ENCODE measurements at places on chromosomes 4 and X. TPM values are rescaled to one million over a fixed set of nuclear protein-coding genes. Genes with fewer than 3 reads are reported as not detected.

DNA sequence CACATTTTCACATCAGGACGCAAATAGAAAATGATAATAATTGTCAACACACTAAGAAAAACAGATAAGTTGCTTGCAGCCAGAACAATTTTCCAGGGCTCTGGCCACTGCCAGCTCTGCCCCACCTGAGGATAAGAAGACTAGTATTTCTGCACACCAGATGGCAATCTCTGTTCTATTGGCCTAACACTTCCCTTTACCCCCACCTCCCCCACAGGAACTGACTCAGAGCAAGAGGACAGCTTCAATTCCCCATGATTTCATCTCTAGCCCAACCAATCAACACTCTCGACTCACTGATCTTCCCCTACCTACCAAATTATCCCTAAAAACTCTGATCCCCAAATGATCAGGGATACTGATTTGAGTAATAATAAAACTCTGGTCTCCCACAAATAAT, 164.0 kb downstream of the SMARCA1 start:
- DNase-seq, result no peak

GRCh38 chr4:8093587-8094274, 64.9 kb downstream of the ABLIM2 start:
- no peak for DNase-seq

DNA sequence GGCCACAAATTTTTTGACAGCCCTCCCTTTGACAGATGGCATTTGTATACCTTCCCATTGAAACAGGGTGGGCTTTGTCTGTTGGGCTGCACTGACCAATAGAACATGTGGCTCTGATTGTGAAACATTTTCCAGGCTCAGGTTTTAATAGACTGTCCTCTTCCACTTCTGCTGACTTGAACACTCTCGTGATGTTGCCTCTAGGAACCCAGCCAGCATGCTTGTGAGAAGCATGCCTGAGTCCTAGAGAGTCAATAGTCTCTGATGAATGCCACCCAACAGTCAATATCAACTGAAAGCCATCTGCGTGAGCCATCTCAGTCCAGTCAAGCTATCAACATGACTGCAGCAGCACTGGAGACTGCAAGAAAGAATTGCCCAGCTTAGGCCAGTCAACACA, 290.0 kb downstream of the SLC7A11 start:
- DNase-seq, result no peak

DNA sequence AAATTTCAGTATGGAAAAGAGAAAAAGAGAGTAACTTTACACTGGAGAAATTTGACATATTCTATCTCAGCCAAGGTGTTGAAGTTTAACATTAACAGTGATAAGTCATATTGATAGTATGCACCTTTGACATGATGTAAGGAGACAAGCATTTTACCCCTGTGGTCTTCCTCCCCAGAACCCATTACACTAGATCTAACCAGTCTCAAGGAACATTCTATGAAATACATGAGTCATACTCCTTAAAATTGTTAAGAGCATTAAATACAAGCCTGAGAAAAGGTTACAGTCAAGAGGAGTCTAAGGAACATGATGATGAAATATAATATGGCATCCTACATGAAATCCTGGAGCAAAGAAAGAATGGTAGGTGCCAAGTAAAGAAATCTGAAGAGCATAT, 1151.3 kb upstream of the IGFBP7 start:
- no peak for DNase-seq

DNA sequence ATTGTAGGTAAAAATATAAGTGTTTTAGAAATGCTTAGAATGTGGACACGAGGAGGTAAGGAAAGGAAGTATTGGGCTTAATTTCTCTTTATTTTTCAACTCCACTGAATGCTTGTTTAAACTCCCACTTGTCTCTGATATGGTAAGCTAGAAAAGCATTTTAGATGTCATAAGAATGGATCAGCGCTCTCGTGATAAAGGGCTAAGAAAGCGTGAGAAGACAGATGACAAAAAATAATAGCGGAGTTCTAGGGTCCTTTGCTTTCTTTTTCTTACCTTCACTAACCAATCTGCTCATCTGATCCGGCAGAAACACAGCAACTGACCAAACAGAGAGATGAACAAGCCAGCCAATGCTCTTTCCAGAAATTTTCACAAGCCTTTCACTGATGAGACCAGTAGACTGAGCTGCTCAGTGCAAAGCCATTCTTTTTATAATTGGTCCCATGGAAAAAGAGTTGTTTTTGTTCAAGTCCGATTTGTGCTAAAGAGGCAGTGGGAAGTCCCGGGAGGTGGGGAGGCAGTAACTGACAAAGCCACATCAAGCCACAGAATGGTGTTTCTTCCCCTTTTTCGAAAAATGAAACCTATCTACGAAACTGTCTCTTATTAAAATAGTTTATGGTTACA, at the start of gene TASL:
TASL (minus strand) TSS at position 405 of the 630 bp plus-strand sequence. CDS start 17,411 bp downstream, outside the sequence.
- no peak for DNase-seq

GRCh38 chr4:87151730-87152129, 68.7 kb downstream of the KLHL8 start:
- DNase-seq, result no peak

DNA sequence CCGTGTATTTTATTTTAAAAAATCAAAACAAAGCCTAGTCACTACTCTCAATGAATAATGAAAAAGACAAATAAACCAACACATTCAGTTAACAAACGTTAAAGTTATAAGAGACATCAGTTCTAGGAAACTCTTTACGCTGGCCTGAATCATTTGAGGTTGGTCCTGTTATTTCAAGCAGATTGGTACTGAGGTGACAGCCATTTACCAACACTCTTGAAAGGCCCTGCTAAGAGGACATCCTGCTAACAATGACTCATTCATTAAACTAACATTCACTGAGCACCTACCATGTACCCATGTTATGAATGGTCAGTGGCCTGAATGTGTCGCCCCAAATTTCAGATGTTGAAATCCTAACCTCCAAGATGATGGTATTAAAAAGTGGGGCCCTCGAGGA, 57.1 kb upstream of the ADGRG2 start:
- no peak for DNase-seq

DNA sequence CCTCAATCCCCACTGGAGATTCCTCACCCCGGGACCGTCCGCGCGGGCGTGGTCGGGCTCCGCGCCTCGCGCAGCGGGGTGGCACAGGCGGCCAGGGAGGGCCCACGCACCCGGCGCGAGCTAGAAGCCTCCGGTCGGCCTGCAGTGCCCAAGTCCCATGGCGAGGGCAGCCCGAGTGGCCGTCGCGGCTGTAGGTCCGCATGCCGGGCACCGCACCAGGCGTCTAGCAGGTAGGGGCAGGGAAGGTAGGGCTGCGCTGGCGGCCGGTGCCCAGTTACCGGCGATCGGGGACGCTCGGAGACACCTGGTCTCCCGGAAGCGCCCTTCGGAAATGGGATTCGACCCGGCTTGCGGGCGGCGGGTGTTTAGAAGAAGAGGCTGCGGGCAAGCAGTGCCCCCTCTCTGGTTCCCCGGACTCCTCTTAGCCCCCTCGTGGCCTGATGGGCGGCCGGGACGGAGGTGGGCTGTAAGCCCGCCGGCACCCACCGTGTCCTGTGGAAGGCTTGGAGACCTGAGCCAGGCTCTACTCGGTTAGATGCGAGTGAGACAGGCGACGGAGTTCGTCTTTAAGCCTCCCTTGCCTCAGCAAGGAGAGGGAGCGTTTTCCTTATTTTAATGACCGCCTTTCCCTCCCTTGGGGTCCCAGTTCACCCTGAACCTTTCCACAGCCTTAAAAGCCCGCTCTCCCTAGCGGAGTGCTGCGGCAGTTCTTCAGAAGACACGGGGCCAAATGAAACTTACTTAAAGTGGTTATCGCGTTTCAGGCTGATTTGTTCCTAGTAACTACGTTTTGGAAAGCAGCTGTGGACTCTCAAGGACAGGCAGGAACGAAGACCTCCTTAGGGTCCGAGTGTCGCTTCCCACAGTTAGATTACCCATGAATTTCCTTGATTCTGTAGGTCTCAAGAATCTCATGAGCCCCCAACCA, 821 bp downstream of the SLITRK2 start:
- DNase-seq, result no peak

GRCh38 chr4:169103966-169104412, 93.9 kb upstream of the CBR4 start:
- no peak for DNase-seq

- no peak for DNase-seq
Measured at GRCh38 chr4:164207460-164207859, 546.5 kb upstream of the SMIM31 start.

DNA sequence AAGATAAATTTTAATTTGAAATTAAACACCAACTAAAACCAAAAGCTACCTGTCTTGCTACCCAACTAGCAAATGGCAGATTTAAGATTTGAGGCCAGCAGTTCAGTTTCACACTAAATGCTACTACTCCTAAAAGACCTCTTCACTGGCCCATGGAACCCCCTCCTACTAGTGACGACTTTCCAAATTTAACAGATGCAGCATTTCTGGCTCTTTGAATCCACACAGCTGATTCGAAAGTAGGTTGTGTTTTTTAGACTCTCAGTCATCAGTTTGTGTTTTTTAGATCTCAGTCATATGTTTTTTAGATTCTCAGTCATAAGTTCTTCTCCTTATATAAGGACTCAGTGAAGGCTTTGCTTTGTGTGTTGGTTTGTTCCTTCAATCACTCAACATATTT, 11.1 kb upstream of the CC2D2A start:
- DNase-seq, result no peak

DNA sequence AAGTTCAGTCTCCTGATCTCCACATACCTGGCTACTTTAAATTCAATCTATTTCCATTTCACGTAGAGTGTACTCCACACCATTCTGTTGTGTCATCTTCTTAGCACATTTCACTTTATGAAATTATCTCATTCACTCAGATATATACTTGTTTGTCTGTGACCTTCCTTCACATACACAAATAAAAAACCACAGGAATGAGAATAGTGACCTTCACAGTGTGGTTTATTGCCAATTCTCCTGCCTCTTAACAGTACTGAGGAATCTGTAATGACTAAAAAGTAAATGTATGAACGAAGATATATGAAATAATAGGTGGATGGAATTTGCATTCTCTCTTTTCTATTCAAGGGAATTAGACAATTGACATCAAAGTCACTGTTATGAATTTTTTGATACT, 183.9 kb upstream of the PCDH7 start:
- DNase-seq, result no peak

- no peak for DNase-seq
Measured at GRCh38 chr4:8648296-8648695, 55.7 kb downstream of the CPZ start.

DNA sequence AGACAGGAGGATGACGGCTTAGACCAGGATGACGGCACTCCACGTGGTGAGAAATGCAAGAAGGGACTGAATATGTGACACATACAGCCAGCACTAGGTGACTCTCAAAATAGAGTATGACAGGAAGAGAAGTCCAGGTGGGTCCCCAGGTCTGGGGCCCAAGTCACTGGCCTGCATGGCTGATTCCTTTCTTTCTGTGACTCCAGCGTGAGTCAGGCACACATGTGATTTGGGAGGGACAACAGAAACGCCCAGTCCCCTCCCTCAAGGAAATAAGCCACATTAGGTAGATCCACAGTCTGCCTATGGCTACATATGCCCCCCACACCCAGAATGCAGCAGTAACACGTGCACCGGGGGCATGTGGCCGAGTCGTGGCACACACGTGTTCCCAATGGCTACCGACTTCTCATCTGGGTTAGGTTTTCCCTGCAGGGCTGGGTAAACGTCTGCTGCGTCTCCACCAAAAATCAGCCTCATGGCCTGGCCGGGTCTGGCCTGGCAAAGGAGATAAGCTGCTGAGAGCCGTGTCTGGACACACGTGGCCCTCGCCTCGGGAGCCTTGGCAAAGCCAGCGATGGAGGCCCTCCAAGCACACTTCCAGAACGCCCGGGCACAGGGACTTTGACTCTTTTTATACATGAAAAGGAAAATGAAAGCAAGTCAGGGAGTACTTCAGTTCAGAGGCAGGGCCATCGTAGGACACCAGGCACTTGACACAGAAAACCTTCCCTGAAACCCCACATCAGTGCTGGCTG, 19.3 kb downstream of the SEL1L3 start:
- no peak for DNase-seq

DNA sequence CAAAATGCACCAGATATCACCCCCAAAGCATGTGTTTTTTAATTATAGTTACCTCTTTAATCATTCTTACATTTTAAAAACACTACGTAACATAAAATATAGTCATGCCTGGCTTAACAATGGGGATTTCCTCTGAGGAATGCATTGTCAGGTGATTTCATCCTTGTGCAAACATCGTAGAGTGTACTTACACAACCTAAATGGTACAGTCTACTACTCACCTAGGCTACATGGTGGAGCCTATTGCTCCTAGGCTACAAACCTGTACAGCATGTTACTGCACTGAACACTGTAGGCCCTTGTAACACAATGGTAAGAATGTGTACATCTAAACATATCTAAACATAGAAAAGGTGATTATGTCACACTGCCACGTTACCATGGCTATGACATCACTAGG, 208.6 kb downstream of the SPOCK3 start:
- no peak for DNase-seq

GRCh38 chr4:153126137-153126536, 78.1 kb upstream of the TRIM2 start:
- DNase-seq, result no peak

GRCh38 chrX:9466124-9466495, 1.3 kb downstream of the TBL1X start:
- DNase-seq, result peak; percentile 59

GRCh38 chr4:83989835-83990234, 453.9 kb downstream of the GPAT3 start:
- no peak for DNase-seq

- no peak for DNase-seq
Measured at GRCh38 chr4:102169345-102169744, 175.9 kb downstream of the SLC39A8 start.

GRCh38 chr4:172985552-172985951, 183.1 kb upstream of the GALNT7 start:
- no peak for DNase-seq

GRCh38 chrX:40531056-40531826, 49.5 kb upstream of the ATP6AP2 start:
- DNase-seq, result no peak

- no peak for DNase-seq
Measured at GRCh38 chr4:11685481-11685880, 256.8 kb upstream of the HS3ST1 start.

Gene REELD1
- total RNA-seq, result 1.2 TPM

Gene DSPP
- total RNA-seq, result not detected

Gene ARHGAP6
- 29.6 TPM for total RNA-seq

Gene RHOXF1
- not detected for total RNA-seq

Measured in ureter (tissue), 1 donor.